ENCODE measurements at places on chromosomes 2 and 18.
A peak's percentile ranks its signal among the peaks of the same experiment; 100 is the strongest.

- H3K36me3 ChIP-seq, result no peaks in the 10 kb centered on the region
- H3K4me3 ChIP-seq, result no peak overlapping the region
- H3K4me1 ChIP-seq, result no peaks in the 10 kb centered on the region
Observed at GRCh38 chr2:56703001-56703400, 519.2 kb downstream of the CCDC85A start.

GRCh38 chr18:75727456-75727855, 300.0 kb upstream of the SMIM21 start:
- H3K4me1 ChIP-seq, result no peaks in the 10 kb centered on the region
- no peak for DNase-seq
- no peaks in the 10 kb centered on the region for H3K27me3 ChIP-seq
- H3K36me3 ChIP-seq, result no peaks in the 10 kb centered on the region
- no peak overlapping the region for H3K27ac ChIP-seq

DNA sequence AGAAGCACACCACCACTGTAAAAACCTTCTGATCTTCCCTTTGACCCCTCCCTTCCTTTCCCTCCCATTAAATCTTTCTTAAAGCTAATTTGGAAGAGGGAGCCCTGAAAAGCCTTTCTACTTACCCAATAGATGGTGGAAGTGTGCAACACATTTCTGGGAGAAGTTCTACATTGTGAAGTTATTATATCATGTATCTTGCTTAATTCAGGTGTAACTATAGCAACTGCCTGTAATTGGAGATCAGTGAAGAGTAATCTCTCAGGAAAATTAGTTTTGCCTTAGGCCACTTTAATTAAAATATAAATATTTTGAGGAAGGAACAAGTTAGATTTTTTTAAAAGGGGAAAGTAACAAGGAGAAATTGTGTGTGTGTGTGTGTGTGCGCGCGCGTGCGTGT, 266.0 kb downstream of the SH3BP4 start:
- H3K27ac ChIP-seq, result no peak overlapping the region
- H3K4me1 ChIP-seq, result no peaks in the 10 kb centered on the region
- DNase-seq, result no peak
- H3K27me3 ChIP-seq, result peaks cover 3% of the 10 kb centered on the region
- no peak overlapping the region for H3K4me3 ChIP-seq

GRCh38 chr2:222459983-222460382, 35.6 kb downstream of the SGPP2 start:
- H3K27me3 ChIP-seq, result no peaks in the 10 kb centered on the region
- no peaks in the 10 kb centered on the region for H3K4me1 ChIP-seq
- H3K36me3 ChIP-seq, result no peaks in the 10 kb centered on the region
- no peak overlapping the region for H3K4me3 ChIP-seq
- DNase-seq, result no peak
- no peak overlapping the region for H3K27ac ChIP-seq

- H3K27me3 ChIP-seq, result no peaks in the 10 kb centered on the region
- H3K4me1 ChIP-seq, result no peaks in the 10 kb centered on the region
- H3K27ac ChIP-seq, result no peak overlapping the region
- DNase-seq, result no peak
- no peak overlapping the region for H3K4me3 ChIP-seq
- H3K36me3 ChIP-seq, result no peaks in the 10 kb centered on the region
Observed at GRCh38 chr18:71707985-71708500, 836.1 kb downstream of the CBLN2 start.

DNA sequence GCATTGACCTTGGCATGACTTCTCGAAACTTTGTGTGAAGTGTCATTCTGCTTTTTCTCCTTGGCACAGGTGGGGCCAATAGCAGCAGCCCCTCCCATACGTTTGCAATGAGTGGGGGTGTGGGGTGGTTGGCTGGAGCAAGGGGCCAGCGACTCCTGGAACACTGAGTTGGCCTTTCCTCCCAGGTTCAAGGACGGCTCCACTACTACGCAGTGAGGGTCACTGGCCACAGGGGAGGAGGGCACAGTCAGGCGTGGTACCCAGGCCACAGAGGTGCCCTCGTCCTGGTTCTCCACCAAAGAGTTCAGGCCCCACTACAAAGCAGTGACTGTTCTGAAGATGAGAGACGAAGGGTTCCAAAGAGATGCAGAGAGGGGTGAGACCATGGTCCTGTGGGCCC, 70.6 kb upstream of the OTOS start:
- H3K27ac ChIP-seq, result no peak overlapping the region
- peak; percentile 32 for DNase-seq
- no peaks in the 10 kb centered on the region for H3K27me3 ChIP-seq
- H3K36me3 ChIP-seq, result no peaks in the 10 kb centered on the region

- no peaks in the 10 kb centered on the region for H3K27me3 ChIP-seq
- no peak for DNase-seq
- H3K36me3 ChIP-seq, result no peaks in the 10 kb centered on the region
- no peak overlapping the region for H3K4me3 ChIP-seq
Observed at GRCh38 chr2:236717729-236718128, 148.1 kb downstream of the ACKR3 start.

GRCh38 chr2:228575897-228576296, 394.4 kb upstream of the SPHKAP start:
- H3K27me3 ChIP-seq, result no peaks in the 10 kb centered on the region
- H3K27ac ChIP-seq, result no peak overlapping the region
- no peaks in the 10 kb centered on the region for H3K4me1 ChIP-seq
- H3K4me3 ChIP-seq, result no peak overlapping the region
- no peaks in the 10 kb centered on the region for H3K36me3 ChIP-seq
- DNase-seq, result no peak

- no peak overlapping the region for H3K4me3 ChIP-seq
- H3K27me3 ChIP-seq, result peaks cover 29% of the 10 kb centered on the region
- DNase-seq, result no peak
- H3K36me3 ChIP-seq, result no peaks in the 10 kb centered on the region
Observed at GRCh38 chr2:232981356-232981755, 31.7 kb downstream of the NGEF start.

DNA sequence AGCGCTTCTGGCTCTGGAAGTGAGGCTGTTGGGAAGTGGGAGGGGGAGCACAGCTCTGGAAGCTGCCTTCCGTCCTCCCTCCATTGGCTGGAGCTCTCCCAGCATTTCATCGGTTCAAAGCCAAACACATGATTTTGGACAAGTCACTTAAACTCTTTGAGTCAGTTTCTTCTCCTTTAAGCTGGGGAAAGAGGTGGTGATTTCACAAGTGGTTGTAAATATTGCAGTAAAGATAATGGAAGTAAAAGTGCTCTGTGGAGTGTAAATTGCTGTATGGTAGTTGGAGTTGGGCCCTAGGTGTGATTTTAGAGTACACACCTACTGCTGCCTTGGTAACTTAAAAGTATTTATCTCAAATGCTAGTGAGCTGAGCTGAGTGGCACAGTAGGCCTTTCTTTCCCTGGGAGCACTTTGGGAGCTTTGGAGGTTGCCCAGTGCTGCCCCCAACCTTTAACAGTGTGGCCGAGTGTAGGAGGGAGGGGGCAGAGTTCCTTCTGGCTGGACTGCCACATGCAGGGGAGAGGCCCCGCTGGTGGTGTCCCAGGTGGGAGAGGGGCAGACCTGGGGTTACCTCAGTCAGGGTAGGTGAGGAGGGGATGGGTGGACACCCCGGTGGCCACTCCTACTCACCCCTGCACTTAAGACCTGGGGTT, 54.7 kb downstream of the ASAP2 start:
- peak; percentile 81 for DNase-seq
- H3K4me3 ChIP-seq, result no peak overlapping the region
- H3K36me3 ChIP-seq, result no peaks in the 10 kb centered on the region
- H3K27ac ChIP-seq, result peak overlapping the region; percentile 81

GRCh38 chr2:101912545-101912944, 79.2 kb upstream of the IL1R2 start:
- H3K4me1 ChIP-seq, result no peaks in the 10 kb centered on the region
- no peak overlapping the region for H3K4me3 ChIP-seq
- no peaks in the 10 kb centered on the region for H3K27me3 ChIP-seq
- no peak for DNase-seq
- H3K36me3 ChIP-seq, result no peaks in the 10 kb centered on the region
- H3K27ac ChIP-seq, result no peak overlapping the region

GRCh38 chr2:1651121-1652033, 92.9 kb downstream of the PXDN start:
- no peaks in the 10 kb centered on the region for H3K27me3 ChIP-seq
- H3K4me1 ChIP-seq, result no peaks in the 10 kb centered on the region
- DNase-seq, result no peak
- no peak overlapping the region for H3K4me3 ChIP-seq
- peak overlapping the region; percentile 77 for H3K27ac ChIP-seq

- no peak overlapping the region for H3K4me3 ChIP-seq
- H3K36me3 ChIP-seq, result no peaks in the 10 kb centered on the region
- DNase-seq, result no peak
Observed at GRCh38 chr2:70680735-70681134, 87.3 kb downstream of the ADD2 start.

DNA sequence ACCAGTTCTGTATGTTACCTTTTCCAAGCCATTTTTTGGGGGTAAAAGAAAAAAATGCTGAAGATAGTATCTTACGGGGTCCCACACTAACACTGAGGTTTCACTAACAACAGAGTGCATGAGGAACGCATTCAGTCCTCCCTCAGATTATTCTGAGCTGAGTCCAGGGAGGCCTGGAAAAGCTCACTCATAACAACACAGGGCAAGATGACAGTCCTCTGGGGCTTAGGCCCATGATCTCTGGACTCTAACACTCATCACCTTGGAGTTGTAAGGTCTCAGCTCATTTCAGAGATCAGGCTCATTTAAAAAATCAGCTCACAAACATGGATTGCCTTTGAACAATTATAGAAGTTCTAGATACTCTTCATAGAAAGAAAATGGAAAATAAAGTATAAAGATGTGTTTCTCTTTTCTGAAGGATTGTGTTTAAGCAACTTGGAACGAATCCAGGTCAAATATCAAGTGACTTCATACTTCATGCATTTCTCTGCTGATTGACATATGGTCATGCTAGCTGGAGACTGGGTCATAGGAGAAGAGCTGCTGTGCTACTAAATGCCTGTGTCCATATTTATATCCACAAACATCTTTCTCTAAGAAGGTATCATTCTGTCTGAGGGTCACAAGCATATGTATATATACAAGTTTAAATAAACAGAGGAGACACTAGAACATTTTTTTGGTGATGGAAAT, 265.8 kb downstream of the ALK start:
- H3K27me3 ChIP-seq, result no peaks in the 10 kb centered on the region
- H3K27ac ChIP-seq, result no peak overlapping the region
- no peaks in the 10 kb centered on the region for H3K36me3 ChIP-seq
- H3K4me1 ChIP-seq, result no peaks in the 10 kb centered on the region

DNA sequence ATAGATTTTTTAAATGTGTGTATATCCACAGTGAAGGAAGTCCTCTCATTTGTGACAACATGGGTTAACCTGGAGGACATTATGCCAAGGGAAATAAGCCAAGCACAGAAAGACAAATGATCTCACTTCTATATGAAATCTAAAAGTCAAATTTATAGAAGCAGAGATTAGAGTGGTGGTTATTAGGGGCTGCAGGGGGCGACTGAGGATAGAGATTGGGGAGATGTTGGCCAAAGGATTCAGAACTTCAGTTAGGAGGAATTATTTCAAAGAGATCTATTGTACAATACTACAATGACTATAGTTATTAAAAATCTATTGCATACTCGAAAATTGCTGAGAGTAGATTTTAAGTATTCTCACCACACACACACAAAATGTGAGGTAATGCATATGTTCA, 252.4 kb upstream of the SLC39A10 start:
- H3K27ac ChIP-seq, result no peak overlapping the region
- no peaks in the 10 kb centered on the region for H3K27me3 ChIP-seq
- H3K4me1 ChIP-seq, result no peaks in the 10 kb centered on the region
- no peak for DNase-seq
- no peak overlapping the region for H3K4me3 ChIP-seq

GRCh38 chr2:197941715-197942114, 137.3 kb downstream of the PLCL1 start:
- no peaks in the 10 kb centered on the region for H3K36me3 ChIP-seq
- DNase-seq, result no peak
- no peaks in the 10 kb centered on the region for H3K27me3 ChIP-seq
- no peak overlapping the region for H3K4me3 ChIP-seq
- no peak overlapping the region for H3K27ac ChIP-seq

- H3K27me3 ChIP-seq, result no peaks in the 10 kb centered on the region
- H3K36me3 ChIP-seq, result no peaks in the 10 kb centered on the region
- no peak for DNase-seq
- H3K27ac ChIP-seq, result no peak overlapping the region
Observed at GRCh38 chr2:216366777-216367471, 5.4 kb downstream of the MARCHF4 start.

- H3K36me3 ChIP-seq, result no peaks in the 10 kb centered on the region
- H3K4me1 ChIP-seq, result no peaks in the 10 kb centered on the region
- H3K27me3 ChIP-seq, result no peaks in the 10 kb centered on the region
- no peak for DNase-seq
- H3K27ac ChIP-seq, result no peak overlapping the region
Observed at GRCh38 chr18:54127759-54128378, 96.6 kb downstream of the MBD2 start.

- DNase-seq, result no peak
- no peaks in the 10 kb centered on the region for H3K27me3 ChIP-seq
- no peaks in the 10 kb centered on the region for H3K36me3 ChIP-seq
- H3K4me1 ChIP-seq, result peaks cover 25% of the 10 kb centered on the region
Observed at GRCh38 chr2:215969131-215969841, 44.1 kb downstream of the MREG start.

DNA sequence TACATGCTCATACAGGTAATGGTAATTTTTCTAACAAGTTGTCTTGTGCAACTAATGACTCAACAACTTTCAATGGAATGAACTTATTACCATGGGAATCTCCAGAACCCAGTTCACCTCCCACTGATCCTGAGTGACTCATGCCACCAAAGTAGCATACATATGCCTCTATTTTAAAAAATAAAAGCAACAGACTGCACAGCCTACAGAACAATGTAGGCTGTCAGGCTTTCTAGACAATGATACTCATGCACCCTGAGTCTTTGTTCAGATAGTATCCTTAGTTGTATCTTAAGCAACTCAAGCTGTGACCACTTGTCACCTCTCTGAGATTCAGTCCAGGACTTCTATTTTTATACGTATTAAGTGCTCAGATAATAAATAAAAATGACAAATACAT, 531.0 kb upstream of the SETBP1 start:
- H3K4me1 ChIP-seq, result no peaks in the 10 kb centered on the region
- H3K27me3 ChIP-seq, result no peaks in the 10 kb centered on the region
- no peaks in the 10 kb centered on the region for H3K36me3 ChIP-seq
- no peak for DNase-seq
- H3K4me3 ChIP-seq, result no peak overlapping the region

DNA sequence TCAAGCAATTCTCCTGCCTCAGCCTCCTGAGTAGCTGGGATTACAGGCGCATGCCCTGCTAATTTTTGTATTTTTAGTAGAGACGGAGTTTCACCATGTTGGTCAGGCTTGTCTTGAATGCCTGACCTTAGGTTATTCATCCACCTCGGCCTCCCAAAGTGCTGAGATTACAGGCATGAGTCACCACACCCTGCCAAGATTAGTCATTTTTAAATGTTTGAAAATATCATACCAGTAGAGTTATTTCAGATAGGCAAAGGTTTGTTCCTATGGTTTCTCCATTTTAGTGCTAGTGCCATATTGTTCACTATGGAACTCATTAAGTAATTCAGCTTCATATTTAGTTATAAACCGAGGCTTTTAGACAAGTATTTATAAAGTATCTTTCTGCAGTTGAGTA, 52.3 kb downstream of the HIBCH start:
- no peaks in the 10 kb centered on the region for H3K27me3 ChIP-seq
- no peaks in the 10 kb centered on the region for H3K36me3 ChIP-seq
- peaks cover 9% of the 10 kb centered on the region for H3K4me1 ChIP-seq
- DNase-seq, result no peak
- H3K4me3 ChIP-seq, result no peak overlapping the region
- no peak overlapping the region for H3K27ac ChIP-seq
